AG04449 (cell line): ENCODE measurements at places on chromosomes 2 and 18.

GRCh38 chr2:27152102-27152795 lies 3.4 kb downstream of the TCF23 start:
- DNase-seq: no peak

DNA sequence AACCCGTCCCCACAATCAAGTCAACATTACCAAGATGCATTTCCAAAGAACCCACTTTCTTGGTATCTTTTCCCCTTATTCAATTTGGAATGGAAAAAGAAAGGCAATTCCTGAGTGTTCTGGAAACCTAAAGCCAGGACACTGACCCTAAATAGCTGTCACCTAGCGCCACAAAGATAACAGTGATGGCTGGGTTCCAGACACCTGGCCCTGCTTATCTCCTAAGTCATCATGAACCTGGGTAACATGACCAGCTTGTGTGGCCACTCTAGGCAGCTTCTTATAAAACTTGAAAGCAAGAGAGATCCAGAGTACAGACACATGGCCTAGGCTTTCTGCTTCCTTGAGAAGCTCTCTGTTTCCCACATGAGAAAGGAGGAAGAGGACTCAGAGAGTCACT lies 95.4 kb downstream of the BOD1L2 start:
- DNase-seq: no peak

- DNase-seq: no peak
Observed at GRCh38 chr2:197086500-197086899, 160.0 kb upstream of the PGAP1 start.

GRCh38 chr2:238378230-238379095 lies 48.3 kb upstream of the ASB1 start:
- DNase-seq: no peak

- no peak for DNase-seq
Observed at GRCh38 chr2:214050731-214051130, 360.1 kb upstream of the VWC2L start.
